ENCODE measurements at places on chromosomes 2 and 18.

- DNase-seq: no peak
Observed at GRCh38 chr2:119704670-119705120, 25.7 kb downstream of the TMEM177 start.

- no peak for DNase-seq
Observed at GRCh38 chr2:122451040-122451439, 695.6 kb downstream of the TSN start.

- DNase-seq: no peak
Observed at GRCh38 chr18:34370704-34371395, 146.1 kb upstream of the NOL4 start.

GRCh38 chr2:119104414-119104813 lies 54.1 kb downstream of the C1QL2 start:
- no peak for DNase-seq

GRCh38 chr2:145359561-145359960 lies 839.6 kb upstream of the ZEB2 start:
- DNase-seq: no peak

GRCh38 chr2:188138313-188138712 lies 153.4 kb upstream of the GULP1 start:
- no peak for DNase-seq

DNA sequence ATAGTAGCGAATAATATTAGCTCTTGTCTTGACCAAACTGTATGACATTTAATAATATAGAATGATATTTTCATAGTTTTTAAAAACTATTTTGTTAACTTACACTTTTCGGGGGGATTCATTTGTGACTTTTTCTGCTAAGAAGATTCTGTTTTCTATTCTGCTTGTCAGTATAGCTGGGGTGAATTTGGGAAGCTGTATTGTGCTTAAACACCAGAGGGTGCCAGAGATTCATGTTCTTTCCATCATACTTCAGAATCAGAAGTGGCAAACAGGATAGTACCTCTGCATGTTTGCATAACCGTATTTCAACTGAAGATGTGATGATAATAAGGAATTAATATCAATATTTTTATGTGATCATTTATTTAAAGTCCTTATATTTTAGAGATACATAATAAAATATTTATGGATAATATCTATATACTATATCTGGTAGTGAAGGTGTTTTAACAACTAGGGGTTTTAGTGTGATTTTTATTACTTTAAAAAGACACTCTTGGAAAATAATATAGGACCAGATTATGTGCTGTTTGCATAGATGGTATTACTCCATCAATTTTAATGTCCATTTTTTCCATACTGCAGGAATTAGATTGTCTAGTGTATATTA lies 81.0 kb downstream of the TAF4B start:
- no peak for DNase-seq

DNA sequence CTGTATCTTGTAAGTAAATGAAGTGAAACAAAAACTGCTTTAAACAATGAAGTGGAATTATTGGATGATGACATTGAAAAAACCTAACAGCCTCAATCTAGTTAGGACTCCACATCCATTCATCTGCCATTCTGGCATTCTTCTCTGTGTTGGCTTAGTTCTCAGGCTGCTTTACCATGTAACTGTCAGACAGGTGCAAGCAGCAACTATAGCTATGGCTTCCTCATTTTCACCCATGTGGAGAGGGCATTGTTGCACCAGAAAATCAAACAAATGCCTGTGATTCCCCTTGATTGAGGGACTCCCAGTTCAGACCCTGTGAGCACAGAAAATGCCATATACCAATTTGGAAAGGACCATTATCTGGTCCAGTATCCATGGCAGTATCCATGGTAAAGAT lies 129.5 kb upstream of the NYAP2 start:
- no peak for DNase-seq

DNA sequence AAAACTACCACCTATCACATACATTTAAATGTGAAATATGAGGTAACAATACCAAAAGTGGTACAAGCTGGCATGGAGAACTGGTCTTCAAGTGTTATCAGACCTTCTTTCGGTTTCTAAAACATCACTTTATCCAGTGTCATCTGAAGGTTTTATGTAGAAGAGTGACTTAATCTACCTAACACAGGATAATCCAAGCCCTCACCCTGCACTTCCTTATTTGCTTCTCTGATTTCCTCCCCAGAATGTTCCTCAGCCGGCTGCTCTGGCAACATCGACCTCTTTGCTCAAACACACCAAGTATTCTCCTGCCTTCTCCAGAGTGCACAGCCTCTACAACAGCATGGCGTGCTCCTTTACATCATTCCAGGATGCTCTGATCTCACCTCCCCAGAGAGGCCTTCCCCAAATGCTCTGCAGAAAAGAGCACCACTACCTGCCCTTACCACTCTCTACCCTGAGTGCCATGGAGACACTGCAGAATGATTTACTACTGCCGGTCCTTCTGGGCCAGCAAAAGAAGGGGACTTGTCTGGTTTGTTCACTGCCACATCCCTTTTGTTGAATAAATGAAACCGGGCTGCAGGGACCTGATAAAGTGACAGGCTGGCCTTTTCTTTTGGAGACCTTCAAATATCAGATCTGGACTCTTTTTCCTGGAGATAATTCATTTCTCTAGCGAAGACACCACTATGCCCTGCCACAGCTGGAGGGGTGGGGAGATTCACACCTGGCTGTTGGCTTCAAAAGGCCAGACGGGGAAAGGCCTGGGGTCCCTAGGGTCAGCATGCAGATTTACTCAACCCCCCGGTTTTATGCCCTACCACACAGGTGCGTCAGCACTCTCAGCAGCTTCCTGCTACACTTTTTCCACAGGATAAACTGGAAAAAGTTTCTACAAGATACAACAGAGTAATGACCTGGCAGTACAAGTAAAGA lies 42.0 kb downstream of the TTR start:
- no peak for DNase-seq

DNA sequence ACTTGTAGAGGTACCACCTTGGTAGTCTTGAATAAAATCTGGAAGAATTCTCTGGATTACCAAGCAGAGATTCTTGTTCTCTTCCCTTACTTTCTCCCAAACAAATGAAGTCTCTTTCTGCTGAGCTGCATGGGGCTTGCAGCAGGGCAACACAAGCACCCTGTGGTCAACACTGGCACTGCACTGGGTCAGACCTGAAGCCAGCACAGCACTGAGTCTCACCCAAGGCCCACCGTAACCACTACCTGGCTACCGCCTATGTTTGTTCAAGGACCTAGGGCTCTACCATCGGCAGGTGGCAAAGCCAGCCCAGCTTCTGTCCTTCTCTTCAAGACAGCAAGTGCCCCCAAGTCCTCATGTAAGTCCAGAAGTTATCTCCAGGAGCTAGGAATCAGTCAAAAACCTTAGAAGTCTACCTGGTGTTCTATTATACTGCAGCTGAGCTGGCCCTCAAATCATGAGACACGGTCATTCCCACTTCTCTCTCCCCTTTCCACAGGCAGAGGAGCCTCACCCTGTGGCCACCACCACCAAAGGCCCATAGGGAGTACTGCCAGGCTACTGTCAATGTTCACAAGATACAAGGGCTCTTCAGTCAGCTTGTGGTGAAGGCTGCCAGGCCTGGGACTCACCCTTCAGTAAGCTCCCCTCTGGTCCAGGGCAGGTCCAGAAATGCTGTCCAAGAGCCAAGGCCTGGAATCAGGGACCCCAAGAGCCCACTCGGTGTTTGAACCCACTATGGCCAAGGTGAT lies 18.4 kb downstream of the VPS54 start:
- DNase-seq: no peak

DNA sequence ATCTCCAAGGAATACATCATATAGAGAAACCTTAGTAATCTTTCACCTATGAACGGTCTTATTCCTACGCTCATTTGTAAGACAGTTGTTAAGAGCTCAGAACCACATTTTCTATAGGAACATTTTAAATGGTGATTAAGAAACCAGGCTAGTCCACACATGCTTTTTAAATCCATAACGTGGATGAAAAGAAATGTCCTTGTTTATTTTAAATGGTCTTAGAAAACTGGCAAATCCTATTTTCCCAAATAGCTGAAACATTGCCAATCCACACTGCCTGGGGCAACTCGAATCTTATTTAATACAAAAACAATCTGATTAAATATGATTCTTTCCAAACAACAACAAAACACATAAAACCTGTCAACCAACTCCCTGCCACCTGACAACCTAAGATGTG lies 23.7 kb downstream of the METTL8 start:
- no peak for DNase-seq

DNA sequence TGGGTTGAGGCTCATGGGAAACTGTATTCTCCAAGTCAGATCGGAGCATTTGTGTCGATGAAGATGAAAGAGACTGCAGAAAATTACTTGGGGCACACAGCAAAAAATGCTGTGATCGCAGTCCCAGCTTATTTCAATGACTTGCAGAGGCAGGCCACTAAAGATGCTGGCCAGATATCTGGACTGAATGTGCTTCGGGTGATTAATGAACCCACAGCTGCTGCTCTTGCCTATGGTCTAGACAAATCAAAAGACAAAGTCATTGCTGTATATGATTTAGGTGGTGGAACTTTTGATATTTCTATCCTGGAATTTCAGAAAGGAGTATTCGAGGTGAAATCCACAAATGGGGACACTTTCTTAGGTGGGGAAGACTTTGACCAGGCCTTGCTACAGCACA lies 336.6 kb downstream of the PAX3 start:
- no peak for DNase-seq

GRCh38 chr2:88811233-88811632 lies 119.8 kb downstream of the RPIA start:
- no peak for DNase-seq

DNA sequence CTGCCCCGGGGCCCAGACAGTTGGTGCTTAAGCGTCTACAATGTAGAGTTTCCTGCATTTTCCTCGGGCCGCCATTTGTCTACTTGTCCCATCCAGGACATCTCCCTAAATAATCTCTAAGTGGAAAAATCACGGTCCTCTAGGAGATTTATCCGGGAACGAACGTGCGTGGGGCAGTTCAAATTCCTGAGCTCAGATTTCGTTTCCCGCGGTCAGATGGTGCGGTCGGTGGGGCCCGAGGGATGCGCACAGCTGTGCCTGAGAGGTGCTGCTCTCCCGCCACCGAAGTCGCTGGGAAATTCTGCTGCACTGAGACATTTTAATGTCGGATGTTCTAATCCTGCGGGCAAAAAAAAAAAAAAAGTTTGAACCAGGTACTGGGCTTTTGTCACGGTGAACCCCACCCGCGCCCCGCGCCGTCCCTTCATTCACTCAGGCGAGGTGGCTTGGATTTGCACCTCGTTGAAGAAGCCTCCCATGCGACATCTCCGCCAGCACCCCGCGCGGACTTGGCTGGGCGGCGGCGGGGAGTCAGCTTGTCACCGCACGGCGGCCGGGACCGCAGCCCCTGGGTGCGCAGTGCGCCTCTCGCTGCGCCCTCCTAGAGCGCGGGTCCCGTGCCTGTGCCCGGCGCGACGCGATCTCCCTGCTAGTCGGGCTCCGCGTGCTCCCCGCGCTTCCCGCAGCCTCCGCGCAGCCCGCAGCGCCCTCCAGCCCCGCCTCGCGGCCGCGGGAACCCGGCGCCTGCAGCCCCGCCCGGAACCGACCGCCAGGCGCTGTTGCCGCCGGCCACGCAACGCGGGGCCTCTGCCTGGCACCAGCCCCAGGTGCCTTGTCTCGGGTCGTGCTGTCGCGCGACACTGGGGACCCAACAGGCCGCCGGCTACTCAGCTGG lies 191.9 kb upstream of the TCF4 start:
- DNase-seq: peak; percentile 84

GRCh38 chr2:134549104-134549503 lies 169.7 kb downstream of the TMEM163 start:
- DNase-seq: no peak

GRCh38 chr2:133362061-133362476 lies 206.2 kb downstream of the NCKAP5 start:
- no peak for DNase-seq

GRCh38 chr18:66136039-66136438 lies 385.2 kb downstream of the CDH7 start:
- no peak for DNase-seq

GRCh38 chr2:235936493-235936892 lies 231.7 kb downstream of the GBX2 start:
- DNase-seq: no peak

DNA sequence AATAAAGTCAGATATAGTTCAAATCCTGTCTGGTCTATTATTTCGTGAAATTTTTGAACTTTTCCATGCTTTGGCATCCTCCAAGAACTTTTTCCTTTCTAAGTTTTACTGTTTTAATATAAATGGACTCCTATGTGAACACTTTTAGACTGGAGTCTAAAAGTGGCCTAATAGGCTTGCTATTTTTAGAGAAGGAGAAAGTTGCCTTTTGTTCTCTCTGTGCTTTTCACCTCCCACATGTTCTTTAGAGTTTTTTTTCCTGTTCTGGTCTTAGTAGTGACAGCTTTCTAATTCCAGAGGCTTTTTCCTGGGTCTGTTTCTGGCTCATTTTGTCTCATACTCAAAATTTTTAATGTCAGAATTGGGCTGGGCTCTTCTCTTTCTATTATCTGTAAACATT lies 72.2 kb downstream of the ADAM23 start:
- no peak for DNase-seq

GRCh38 chr2:175154661-175155082 lies 13.3 kb downstream of the ATF2 start:
- no peak for DNase-seq

DNA sequence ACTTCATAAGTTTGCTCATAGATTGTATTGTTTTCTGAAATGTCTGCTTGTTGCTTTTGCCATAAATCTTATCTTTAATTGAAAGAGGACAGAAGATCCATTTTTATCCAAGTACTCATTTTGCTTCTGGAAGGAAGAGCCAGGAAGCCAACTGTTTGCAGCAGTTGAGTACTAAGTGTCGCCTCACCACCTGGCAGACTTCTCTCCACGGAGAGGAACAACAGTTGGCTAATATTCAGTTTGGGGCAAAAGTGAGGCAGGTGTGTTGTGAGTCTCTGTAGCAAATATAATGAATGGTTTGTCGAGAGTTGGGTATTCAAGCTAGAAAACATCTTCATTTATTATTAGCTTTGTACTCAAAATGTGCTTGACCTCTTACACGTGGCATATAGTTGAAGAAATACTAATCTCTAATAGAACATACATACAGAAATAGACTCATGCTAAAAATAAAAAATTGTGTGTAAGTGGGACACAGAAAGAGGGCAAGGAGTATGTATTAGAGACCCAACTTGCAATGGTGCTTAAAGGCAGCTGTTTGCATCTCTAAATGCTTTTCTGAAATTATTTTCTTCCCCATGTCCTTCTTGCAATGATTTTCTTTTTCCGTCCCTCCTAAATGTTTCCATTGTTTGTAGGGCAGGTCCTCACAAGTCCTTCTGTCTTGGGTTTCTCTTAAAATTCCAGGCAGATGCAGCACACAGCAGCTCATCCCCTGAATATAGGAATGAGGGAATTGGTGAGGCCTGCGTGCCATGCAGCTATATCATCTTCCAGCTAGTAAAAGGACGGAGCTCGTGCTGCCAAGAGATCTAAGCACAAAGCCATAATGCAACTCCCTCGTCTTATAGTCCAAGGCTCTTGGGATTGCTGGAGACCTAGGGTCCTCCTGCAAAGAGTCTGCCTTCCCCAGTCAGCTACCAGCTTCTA lies 44.8 kb upstream of the MAP3K20 start:
- no peak for DNase-seq

GRCh38 chr2:32926708-32927084 lies 20.1 kb upstream of the LTBP1 start:
- no peak for DNase-seq
